ENCODE measurements at places on chromosomes 1 and 21.
A peak's percentile ranks its signal among the peaks of the same experiment; 100 is the strongest.

DNA sequence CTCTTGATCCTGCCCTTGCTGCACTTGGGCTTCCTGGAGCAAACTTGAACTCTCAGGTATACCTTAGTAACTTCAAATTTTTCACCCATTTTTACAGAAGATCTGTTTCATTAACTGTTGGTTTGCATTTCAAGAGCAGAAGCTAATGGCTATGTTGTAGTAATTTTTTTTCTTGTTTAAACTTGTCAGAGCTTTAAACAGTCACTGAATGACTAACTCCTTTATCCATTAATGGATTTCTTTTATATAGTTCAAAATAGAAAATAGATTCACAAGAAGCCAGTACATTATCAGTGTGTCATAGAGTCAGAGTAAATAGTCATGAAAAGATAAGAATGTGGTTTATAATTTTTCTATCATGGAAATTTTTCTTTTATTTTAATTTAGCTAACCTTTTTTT is 13.6 kb downstream of the SRSF11 start:
- no peak for DNase-seq

- DNase-seq: no peak
These were observed 354.3 kb upstream of the NEGR1 start for GRCh38 chr1:72636631-72637030.

DNA sequence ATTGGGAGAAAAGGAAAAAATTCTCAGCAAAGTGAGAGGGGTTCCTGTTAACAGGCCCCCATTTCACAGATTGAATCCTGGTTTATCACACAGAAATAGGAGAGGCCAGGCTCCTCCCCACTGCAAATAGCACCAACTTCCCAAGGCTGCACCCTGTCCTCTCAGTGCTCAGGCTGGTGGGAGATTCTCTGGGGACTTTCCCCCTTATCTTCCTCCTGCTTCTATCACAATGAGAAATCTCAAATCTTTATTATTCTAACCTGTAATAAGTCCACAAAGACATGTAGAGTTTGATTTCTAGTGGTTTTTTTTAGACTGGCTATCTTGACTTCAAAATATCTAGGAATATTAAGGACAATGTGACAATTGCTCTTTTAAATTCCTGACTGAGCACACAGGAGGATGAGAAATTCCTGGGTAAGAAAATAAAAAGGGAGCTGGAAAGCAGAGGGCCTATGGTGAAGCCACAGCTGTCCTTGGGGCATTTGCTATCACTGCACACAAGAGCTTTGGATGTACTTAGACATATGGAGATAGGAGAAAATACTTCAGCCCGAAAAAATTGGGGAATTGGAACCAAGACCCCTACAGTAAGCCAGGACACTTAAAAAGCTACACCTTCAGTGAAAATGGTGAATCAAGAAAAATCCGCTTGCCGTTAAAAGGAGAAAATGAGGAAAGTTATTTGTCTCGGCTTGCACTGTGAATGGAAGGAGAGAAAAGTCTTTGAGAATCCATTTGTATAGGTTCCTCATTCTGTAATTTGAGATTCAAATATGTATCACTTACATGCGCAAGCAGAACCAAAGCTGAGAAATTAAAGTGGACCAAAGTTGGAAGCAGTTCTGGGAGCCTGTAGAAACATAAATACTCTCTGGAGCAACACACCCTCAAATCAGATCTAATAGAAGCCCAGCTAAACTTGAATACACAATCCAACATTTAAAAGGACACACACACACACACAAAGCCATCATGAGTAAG is 65.9 kb upstream of the C1orf105 start:
- no peak for DNase-seq

GRCh38 chr1:111486431-111486830 is 12.6 kb downstream of the C1orf162 start:
- DNase-seq: no peak

GRCh38 chr1:211831558-211832323 is 1.2 kb upstream of the LPGAT1 start:
- DNase-seq: no peak

- DNase-seq: peak; percentile 83
These were observed 2.6 kb downstream of the PRDM2 start for GRCh38 chr1:13702425-13703127.

- peak; percentile 2 for DNase-seq
These were observed 51.1 kb upstream of the PDC start for GRCh38 chr1:186511761-186512637.

DNA sequence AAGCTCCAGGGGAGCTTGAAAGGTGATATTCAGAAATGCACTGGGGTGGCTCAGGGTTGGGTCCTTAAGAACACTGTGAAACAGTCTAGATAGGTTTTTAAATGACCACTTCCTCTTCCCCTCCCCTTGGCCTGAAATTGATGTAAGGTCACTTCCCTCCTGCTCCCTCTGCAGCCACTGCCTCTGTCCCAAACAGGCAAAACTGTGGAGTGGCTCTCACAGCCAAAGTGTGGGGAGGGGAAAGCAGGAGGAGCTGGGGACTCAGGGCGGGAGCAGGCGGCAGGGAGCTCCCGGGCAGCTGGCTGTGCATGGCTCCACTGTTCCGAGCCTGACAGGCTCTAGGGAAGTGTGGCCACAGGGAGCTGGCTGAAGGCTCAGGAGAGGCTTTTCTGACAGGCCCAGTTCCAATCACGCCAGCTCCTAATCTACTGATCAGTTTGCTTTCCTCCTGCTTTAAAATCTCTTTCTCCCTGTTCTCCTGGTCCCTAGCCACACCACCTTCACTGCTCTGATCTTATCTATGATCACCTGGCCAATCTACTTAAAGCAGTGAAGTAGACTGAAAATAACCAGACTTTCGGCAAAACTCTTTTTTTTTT is 5.1 kb upstream of the CSRP1 start:
- no peak for DNase-seq

- no peak for DNase-seq
These were observed 46.9 kb downstream of the DOP1B start for GRCh38 chr21:36203603-36203889.

GRCh38 chr21:38830671-38831525 is 25.2 kb downstream of the ETS2 start:
- DNase-seq: no peak

GRCh38 chr1:6959491-6959890 is 174.2 kb downstream of the CAMTA1 start:
- DNase-seq: no peak

DNA sequence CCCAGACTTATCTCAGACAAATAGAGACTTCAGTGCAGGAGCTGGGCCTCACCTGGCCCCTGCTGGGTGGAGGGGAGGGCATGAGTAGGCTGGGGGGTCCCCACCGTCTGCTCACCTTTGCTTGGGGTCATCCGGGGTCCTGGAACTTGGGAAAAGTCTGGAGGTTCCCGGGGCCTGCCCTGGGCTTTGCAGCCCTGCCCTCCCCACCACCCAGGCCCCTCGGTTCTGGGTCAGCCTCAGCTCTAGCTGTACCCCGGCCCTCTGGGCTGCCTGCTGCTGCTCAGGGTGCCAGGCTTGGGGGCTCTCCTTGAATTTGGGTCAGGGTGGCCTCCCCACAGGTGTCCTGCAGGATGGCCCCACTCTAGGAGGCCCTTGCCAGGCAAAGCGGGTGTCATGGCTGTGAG is 2.4 kb upstream of the TMEM52 start:
- DNase-seq: no peak

- no peak for DNase-seq
These were observed 717 bp upstream of the MYCL start for GRCh38 chr1:39902460-39902807.

- DNase-seq: no peak
These were observed 19.5 kb downstream of the ADGRL4 start for GRCh38 chr1:78987042-78987441.

GRCh38 chr1:84856726-84857270 is 36.2 kb downstream of the LPAR3 start:
- no peak for DNase-seq

DNA sequence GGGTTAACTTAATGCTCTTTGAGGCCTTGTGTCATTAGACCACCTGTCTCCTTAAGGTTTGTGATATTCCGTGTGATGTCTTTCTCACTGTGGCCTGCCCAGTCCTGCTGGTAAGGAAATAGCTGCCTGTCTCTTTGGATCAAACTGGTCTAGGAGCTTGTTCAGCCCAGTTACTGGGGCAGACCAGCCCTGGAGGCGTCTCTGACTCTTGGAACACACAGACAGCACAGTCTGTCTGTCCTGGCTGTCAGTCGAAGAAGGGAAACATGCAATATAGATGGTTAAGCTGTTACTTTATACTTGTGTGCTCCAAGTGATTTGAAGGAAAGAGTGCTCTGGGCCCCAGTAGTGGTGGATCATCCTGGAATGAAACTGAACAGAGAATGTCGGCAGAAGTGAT is 20.4 kb downstream of the PBX1 start:
- DNase-seq: no peak

DNA sequence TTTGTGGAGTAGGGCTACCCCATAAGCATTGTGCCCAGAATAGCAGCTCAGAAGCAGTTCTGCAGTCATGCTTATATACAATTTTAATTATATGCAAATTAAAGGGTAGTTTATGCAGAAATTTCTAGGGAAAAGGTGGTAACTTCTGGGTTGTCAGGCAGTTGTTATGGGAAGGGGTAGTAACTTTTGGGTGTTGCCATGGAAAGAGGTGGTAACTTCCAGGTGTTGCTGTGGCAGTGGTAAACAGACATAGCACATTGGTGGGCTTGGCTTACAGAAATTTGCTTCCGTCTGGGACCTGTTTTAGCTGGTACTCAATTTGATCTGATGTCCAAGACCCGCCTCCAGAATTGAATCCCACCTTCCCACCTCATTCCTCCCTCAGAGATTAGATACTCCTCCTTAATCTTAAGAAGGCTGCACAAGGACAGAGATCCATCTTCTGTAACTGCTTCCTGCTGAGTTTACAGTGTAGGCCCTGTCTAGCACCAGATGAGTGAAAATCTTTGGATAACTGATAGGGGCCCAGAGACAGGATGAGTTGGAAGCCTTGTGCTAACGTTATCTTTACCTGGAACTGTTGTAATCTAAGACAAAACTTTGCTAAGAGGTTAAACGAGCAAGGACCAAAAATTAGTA is 26.7 kb downstream of the SUCO start:
- DNase-seq: no peak

GRCh38 chr1:117110774-117111173 is 10.8 kb downstream of the TRIM45 start:
- no peak for DNase-seq

DNA sequence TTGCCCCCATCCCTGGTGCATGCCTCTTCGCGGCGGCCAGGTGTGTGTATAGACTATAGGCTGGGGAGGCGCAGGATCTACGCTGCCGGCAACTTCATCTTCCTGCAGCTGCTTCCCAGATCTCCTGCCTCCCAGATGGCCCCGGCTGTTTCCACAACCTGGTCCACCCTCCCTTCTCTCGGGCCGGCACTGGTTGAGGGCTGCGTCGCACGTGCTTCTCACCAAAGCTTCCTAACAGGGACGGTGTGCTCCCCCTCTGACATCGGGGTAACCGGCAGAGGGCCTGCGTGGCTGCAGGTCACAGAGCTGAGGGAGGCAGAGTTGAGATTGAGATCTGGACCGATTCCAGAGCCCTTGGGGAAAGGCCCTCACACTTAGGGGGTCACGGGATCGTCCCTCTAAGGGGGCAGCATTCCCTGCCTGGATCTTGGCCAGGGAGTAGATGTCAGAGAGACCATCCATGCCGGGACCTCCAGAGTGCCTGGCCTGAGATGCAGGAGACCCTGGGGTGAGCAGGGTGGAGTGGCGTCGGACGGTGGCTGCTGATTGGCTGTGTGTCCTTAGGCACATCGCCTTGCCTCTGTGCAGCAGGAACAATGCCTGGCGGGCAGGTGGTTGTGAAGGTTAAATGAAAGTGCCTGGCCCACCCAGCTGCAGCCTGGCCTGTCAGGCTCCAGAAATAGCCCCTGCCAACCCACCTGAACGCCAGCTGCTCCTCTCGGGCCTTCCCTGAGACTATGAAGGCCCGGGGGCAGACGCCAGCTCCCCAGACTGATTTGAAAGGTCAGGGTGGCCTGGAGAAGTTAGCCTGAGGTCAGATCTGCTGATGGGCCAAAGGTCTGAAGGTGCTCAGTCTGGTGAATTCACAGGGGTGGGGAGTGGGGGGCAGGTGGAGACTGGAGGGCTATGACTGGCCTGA is 6.1 kb upstream of the MASP2 start:
- DNase-seq: no peak

DNA sequence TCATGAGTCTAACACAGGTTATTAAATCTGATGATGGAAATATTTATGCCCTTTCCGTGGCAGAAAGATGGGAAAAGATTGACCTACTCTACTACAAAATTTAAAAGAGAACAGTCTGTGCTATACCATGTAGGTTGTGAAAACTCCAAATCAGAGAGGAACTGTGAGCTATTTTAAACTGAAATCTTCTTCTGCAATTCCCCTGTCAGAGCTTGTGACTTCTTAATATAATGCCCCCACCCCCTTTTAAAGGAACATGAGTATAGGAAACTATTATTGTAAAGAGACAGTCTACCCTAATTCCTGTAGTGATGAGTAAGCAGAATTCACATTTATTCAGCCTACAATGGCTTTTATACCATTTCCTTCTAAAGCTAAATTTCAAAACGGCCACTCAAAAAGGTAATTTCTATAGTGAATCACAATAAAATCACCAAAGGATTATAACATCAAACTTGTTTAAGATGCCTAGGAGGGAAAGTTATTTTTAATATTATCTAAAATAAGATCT is 11.7 kb downstream of the DSCAM start:
- no peak for DNase-seq

GRCh38 chr1:7702365-7702764 is 68.7 kb upstream of the VAMP3 start:
- no peak for DNase-seq

DNA sequence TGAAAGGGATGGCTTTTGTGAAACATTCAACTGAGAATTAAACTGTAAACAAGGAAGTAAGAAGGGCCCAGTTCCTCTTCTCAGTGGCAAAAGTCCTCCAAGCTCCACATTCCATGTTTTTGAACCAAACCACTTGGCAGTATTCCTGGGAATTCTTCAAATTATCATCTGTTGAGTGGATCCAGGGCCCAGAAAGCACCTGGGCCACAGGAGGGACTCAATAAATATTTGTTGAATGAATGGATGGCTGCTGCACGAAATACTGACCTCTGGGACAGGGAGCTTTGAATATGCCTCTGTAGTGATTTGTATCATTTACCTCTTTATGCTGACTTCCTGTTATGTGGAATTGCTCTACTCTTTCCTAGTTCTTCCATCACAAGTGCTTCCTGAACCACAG is 4.7 kb downstream of the SLC35F3 start:
- no peak for DNase-seq

- no peak for DNase-seq
These were observed 11.5 kb downstream of the CNST start for GRCh38 chr1:246577720-246578106.

GRCh38 chr1:37036667-37037053 is 2.3 kb upstream of the GRIK3 start:
- DNase-seq: no peak

- peak; percentile 62 for DNase-seq
These were observed 477.6 kb downstream of the NPHP4 start for GRCh38 chr1:5514527-5515183.
